ENCODE measurements at places on chromosomes 11 and 22.
A peak's percentile ranks its signal among the peaks of the same experiment; 100 is the strongest.

GRCh38 chr11:113952588-113952987, 22.3 kb upstream of the HTR3A start:
- no peak for DNase-seq

GRCh38 chr11:73384872-73385689, 8.9 kb downstream of the RELT start:
- no peak for DNase-seq

- DNase-seq: no peak
Observed at GRCh38 chr11:101188173-101188572, 58.6 kb upstream of the PGR start.

GRCh38 chr22:32832174-32832573, 30.7 kb downstream of the TIMP3 start:
- DNase-seq: no peak

DNA sequence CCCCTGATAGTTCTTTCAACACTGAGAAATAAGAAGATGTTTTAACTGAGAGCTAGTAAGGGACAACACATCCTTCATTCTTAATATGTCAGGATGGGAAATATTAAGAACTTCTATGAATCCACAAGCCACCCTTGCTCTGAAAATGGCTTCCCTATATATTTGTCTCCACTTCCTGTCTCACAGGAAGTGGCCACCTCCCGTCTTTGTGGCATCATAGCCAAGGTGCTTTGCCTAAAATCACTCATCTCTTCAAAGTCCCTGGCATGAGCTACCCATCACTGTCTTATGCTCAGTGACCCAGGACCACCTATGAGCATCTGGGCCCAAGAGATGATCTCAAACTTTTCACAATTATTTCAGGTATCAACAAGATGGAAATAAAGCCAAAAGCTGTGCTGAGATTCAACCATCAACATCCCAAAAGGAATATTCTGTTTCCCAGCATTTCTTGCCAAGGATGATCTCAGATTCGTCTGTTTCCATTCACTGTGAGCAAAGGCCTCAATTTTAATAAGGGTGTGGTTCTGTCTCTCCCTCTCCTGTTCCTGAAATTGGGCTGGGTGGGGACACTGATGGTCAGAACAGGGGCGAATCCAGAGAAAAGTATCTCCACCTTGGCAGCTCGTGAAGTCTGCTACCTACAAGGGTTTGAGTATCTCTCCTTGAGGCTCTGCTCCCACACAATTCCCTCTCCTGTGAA, 493.9 kb downstream of the MN1 start:
- DNase-seq: no peak

- DNase-seq: no peak
Observed at GRCh38 chr11:124807660-124808270, 7.6 kb upstream of the MSANTD2 start.

DNA sequence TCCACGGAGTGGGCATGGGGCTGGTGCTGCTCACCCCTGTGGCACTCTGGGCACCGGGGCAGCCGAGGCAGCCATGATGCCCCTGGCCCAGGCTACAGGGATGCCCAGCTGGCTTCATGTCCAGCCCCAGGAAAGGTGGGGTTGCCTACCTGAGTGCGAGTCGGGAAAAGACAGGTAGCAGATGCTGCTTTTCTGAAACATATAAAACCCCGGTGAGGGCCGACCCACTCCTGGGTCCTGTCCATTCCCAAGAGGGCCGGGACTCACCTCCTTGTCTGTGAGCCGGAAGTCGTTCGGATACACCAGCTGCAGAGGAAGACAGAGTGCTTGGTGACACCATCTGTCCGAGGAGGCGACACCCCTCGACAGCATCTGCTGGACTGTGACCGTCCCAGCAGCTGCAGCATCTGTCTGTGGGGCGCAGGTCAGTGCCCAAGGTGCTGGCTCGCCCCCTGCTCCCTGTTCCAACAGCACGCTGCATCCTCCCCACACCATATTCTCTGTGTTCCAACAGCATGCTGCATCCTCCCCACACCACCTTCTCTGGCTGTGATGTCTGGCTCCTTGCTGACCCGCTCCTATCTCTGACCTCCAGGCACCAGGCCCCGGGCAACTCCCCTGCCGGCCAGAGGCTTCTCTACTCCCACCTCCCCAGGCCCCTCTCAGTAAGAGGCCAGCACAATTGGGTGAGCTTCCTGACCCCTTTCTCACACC, 8.0 kb downstream of the DENND6B start:
- no peak for DNase-seq

DNA sequence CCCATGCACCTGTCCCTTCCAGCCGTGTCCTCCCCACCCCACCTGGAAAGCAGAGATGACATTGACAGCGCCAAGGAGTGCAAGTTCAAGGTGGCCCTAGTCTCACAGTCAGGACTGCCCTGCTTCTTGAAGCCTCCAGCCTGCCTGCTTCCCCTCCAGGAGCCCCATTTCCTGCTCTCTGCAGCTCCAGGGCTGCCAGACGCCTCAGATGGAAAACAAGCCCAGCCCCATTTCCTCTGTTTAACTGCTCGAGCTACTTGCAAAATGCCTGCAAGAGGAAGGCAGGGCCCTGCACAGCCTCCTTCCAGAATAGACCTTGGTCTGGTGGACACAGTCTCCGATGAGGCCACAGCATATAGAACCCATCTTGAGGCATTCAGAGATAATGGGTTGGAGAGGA, 5.0 kb upstream of the DGKZ start:
- peak; percentile 56 for DNase-seq

- DNase-seq: peak; percentile 98
Observed at GRCh38 chr11:12285106-12285505, 92.3 kb upstream of the PARVA start.

GRCh38 chr22:26957897-26958296, 300.5 kb downstream of the MIAT start:
- no peak for DNase-seq

GRCh38 chr11:528166-528814, 7.1 kb downstream of the HRAS start:
- DNase-seq: no peak

DNA sequence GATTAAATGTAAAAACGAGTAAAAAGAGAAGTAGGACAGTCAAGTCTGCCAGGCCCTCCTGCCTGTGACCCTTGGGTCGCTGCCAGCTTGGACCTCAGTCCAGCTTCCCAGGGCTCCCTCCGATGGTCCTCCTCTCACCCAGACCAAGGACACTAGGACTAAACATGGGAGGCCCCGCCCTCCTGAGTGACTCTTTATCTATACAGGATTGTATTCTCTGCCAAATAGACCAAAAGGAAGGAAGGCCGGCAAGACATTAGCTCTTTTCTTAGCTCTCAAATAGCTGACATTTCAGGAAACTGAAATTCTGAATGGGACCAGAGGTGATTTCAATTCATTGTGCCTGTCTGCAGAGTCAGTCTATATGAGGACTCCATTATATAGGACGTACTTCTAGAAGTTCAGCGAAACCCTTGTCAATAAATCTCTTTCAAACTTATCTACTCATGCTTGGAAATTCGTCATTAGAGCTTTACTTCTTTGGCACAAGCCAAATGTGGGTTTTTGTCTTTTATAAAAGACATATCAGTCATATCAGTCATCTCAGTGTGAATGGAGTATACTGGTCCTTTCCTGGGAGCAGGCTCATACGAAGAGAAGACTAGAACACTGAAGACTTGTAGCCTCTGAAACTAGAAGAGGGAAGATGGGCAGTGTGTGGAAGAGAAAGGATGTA, 28.5 kb downstream of the ADORA2A start:
- DNase-seq: no peak

DNA sequence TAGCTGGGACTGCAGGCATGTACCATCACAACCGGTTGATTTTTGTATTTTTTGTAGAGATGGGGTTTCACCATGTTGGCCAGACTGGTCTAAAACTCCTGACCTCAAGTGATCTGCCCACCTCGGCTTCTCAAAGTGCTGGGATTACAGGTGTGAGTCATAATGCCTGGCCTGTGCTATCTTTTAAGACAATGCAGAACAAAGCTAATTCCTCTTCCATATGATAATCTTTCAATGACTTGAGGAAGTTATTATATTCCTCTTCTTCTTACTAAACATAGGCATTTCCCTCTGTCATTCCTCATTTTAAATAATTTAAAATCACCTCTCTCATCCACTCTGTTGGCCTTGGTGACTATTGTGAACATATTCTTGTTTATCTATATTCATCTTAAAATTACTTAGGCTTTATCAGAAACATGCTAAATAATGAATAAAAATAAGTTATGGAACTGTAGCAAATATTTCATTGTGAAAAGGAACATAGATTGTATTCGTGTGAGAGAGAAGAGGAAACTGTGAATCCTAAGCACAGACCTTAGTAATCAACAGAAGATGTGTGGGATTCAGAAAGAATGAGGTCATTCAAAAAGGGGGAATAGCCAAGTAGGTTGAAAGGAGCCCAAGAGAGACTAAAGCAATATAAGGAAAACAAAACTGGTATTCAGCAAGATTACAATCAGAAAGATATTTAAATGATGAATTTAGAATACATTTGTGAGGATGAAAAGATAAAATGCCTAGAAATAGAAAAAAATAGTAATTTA, 269.4 kb downstream of the TTC28 start:
- peak; percentile 65 for DNase-seq

- peak; percentile 32 for DNase-seq
Observed at GRCh38 chr11:79438631-79439409, 2.0 kb downstream of the TENM4 start.

- DNase-seq: no peak
Observed at GRCh38 chr11:67642173-67643120, 2.9 kb upstream of the TBX10 start.

GRCh38 chr22:20114506-20115475, 1.1 kb upstream of the RANBP1 start:
- no peak for DNase-seq

DNA sequence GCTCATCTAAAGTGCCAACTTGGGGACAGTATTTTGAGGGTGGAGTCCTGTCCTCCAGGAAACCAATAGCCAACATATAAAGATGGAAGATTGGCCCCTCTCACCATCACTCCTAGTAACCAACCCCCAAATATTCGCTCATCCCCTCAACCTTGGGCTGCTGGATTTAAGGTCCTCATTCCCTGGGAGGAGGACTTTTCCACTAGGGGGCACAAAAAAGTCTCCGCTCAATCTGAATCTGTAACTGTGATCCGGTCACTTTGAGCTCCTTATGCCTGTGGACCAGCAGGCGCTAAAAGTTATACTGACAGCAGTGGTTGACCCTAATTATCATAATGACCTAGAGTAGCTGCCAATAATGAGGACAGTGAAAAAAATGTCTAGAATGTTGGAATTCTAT, 20.5 kb upstream of the CLPB start:
- DNase-seq: no peak

All from EH (cell line).